Renal pelvis (tissue), 12 donors: ENCODE measurements at places on chromosomes 5 and 9. TPM values are rescaled to one million over a fixed set of nuclear protein-coding genes. Genes with fewer than 3 reads are reported as not detected.

- DNase-seq: peak; percentile 42
Observed at GRCh38 chr5:41277476-41278245, 64.3 kb upstream of the C6 start.

GRCh38 chr5:152560512-152561137, 155.5 kb upstream of the NMUR2 start:
- DNase-seq: peak; percentile 45

DNA sequence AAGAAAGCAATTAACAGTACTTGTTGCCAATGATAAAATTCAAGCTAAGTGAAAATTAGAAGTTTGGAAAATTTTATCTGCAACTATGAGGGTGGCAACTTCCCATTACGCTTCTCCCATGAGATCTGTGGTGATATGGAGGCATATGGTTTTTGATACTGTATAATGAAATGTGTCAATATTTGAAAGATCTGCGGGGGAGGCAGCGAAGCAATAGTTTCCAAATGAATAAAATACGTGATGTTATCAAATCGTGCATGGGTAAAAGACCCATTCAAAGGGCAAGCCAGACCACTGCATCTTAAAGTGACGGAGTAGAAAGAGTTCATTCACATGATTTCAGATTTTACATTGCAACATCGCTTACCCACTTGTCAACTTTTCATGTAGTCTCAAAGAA, 20.9 kb upstream of the BOD1 start:
- DNase-seq: no peak

DNA sequence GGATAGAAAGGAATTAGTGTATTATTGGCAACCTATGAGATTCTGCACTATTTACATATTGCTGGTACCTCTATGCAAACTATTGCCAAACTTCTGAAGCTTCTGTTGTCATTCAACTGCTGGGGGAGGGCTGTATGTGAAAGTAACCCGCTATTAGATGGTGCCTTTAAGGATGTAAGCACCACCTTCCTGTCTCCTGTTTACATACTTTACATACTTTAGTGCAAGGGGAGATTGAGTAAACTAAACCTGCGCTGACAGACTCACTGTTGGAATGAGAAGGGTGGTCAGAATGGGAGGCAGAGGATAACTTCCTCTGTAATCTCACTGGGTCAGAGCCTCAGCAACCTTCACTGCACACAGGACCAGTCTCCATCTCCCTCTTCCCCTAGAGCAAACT, 123.8 kb downstream of the NR3C1 start:
- DNase-seq: no peak

DNA sequence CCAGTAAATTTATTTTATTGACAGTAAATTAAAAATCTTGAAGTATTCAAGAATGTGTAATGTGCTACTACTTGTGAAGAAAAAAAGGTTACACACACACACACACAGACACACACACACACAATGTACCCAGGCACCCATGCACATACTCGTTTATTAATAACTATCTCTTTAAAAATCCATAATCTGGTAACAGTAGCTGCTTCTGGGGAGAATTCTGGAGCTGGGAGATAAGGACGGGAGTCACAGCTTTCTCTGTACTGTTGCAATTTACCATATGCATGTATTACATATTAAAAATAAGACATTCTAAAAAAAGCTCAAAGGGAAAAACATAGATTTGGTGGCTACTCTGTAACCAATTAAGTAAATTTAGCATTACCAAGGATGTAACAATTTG, 7.9 kb upstream of the C1QTNF2 start:
- no peak for DNase-seq

DNA sequence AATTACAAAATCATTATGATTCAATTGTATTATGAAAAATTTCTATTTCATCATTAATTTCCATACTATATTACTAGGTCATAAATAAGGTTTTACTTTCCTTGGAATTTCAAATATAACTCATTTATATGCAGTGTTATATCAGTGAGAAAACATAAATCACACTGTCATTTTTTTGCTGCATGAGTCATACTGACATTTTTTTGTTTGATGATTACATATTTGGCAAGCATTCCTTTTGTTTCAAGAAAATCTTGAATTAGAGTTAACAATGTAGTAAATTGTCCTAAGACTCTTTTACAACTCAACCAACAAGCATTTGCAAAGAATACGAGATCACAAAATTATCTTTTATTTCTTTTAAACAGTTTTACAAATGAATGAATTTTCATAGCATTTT, 298.4 kb upstream of the SEMA6A start:
- DNase-seq: no peak

- no peak for DNase-seq
Observed at GRCh38 chr5:142772446-142773293, 2.5 kb downstream of the ARHGAP26 start.

DNA sequence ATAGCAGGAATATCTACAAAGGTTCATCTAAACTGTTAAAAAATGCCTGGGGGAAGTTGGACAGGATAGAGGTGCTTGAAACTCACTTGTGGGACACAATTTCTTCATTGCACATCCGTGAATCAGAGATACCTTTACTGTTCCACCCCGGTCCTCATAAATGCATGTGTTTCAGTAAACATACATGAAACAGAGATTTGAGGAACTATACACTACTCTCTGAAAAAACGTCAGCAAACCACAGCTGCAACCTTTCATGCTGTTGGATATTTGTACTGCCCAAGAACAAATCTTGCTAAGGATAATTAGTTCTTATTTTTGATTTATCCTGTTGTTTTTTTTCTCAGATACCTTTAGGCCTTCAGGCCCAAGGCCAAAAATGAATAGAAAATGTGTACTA, 337.3 kb downstream of the KDM4C start:
- no peak for DNase-seq

GRCh38 chr9:120187758-120188157, 392.2 kb downstream of the CDK5RAP2 start:
- DNase-seq: no peak

DNA sequence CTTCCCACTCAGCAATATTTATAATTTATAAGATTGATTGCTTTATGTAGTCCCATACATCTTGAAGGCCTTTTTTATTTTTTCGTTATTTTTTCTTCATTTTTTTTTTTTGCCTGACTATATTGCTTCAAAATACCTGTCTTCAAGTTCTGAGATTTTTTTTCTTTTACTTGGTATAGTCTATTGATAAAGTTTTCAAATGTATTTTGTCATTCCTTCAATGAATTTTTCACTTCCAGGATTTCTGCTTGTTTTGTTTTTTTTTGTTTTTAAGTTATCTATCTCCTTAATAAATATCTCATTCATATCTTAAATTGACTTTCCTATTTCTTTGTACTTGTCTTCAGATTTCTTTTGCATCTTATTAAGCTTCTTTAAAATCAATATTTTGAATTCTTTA, 905.6 kb upstream of the CDH6 start:
- no peak for DNase-seq

- DNase-seq: no peak
Observed at GRCh38 chr5:95826949-95827891, 4.7 kb upstream of the GLRX start.

- DNase-seq: no peak
Observed at GRCh38 chr9:87137718-87138117, 190.4 kb upstream of the GAS1 start.

GRCh38 chr5:58241389-58241788, 218.5 kb downstream of the PLK2 start:
- DNase-seq: no peak

DNA sequence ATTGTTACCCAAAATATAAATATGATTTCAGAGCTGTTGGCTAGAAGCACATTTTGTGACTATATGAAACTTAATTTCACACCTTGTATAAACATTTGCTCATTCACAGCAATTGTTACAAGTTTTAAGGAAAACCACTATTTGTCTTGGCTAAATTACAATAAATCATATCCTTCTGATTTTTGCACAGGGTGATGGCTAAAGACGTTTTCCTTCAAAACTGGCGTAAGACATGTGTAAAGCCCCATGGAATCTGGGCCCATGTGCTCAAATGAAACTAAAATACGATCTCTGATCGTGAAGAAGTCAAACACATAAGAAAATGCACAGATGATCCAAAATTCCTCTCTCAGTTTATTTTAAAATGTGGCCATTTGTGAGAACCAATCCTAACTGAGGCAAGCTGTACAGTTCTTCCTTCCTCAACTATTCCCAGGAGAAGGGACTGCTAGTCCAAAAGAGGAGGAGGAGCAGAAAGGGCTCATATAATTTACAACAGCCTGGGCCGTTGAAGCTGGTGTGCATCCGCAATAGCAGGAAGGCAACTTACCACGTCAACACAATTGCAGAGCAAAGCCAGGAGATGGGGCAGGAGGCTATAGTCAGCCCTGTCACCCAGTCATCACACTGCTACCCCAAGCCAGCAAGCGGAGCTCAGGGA, 98.4 kb downstream of the MED27 start:
- DNase-seq: peak; percentile 23

DNA sequence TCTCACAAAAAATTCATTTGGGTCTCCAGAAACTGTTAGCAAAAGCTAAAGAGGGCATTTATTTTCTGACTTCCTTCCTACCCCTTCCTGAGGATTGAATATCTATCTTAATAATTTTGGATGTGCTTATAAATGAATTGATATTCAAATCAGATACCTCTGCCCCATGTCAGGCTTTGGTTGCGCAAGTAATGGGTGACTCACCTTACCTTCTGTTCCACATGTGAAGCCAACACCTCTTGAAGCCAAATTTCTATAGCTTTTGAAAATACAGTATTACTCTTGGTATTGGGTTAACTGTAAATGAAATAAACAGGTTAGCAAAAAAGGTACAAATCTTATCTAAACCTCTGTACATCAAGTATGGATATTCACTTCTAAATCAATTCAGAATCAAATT, 122.0 kb downstream of the PRDM6 start:
- no peak for DNase-seq

DNA sequence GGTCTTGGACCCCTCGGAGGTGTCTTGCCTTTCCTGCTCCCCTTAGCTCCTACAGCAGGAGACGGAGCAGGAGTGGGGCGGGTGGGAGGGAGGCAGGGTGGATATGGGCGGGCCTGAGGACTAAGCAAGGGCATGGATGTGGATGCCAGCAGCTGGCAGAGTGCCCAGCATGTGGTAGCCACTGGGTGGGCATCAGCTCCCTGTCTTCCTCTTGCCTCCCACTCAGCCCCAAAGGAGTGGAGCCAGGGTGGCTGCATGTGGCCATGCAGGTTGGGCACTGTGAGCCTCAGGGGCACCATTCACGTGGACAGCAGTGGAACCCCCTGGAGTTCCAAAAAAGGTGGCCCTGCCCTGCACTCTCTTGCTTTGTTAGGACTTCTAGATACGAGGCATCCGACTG, 90.1 kb upstream of the TBCA start:
- DNase-seq: no peak

DNA sequence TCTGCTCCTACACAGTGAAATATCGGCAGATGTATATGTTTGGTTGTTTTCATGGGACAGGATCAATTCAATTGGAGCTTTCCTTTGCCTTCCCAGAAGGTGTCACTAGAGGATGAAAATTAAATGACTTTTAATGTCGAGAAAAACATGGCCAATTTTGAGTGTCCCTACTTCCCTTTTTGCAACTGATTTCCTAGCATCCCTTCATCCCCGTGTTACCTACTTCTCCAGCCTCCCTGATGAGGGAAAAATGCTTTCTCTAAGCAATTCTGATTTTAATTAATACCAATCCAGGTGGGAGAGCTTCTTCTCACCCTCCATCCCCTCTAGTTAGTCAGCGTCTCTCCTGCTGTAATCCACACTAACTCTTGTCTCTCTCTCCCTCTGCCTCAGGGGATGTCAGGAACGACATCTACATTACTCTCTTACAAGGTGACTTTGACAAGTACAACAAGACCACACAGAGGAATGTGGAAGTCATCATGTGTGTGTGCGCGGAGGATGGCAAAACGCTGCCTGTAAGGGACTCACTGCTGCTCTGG, 64.9 kb downstream of the DOCK2 start:
- DNase-seq: no peak

DNA sequence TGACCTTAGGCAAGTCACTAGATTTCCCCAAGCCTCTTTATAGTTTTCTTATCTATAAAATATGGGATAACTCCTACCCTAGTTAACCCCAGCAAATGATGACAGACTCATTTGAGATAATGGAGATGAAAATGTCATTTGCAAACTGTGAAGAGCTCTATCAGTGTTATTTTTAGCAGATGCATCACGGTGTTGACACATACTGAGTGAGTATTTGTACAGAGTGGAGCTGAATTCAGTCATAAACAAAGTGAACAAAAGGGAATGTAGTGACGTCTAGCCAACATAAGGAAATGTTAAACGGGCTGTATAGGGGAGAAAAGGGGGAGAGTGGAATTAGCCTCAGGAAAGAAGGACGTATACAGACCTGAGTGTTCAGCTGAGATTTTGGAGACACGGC, 75.9 kb downstream of the NMUR2 start:
- no peak for DNase-seq

- DNase-seq: no peak
Observed at GRCh38 chr5:131640043-131640856, 5.2 kb upstream of the RAPGEF6 start.

GRCh38 chr5:150296496-150296895, 6.2 kb downstream of the ARSI start:
- no peak for DNase-seq

DNA sequence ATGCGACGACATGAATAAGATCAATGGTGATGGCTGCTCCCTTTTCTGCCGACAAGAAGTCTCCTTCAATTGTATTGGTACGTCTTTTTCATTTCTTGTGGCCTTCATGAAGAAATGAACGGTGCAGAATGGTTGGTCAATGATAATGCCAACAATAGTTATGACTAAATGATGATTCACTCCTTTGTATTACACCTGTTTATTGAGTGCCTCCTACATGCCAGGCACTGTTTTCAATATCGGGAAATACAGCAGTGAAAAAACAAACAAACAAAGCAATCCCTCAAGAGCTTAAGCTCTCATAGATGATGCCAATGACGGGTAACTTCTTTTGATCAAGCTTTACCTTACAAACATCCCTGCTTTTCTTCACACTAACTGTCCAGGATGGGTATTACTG, 117.7 kb downstream of the PAPPA start:
- DNase-seq: no peak

DNA sequence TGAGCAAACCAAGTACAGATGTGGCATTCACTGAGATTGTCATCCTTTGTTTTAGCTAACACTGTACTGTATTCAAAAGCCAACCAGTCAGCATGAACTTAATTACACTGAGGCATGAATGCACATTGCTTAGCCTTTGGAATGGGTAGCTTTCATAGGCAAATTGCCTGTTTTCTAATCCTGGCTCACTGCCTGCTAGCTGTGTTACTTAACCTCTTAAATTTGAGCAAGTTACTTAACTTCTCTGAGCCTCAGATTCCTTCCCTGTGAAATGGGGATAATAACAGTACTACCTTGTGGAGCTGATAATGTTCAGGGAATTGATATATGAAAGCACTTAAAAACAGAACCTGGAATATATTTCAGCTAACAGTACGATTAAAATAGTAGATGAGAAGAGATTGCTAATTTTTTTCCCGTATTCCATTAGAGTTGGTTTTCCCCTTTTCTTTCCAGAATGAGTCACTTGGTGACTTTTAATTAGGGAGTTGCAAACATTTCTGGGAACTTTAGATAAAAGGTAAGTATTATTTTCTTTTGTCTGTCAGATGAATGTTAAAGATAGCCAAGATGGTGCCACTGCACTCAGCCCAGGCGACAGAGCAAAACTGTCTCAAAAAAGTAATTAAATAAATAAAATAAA, 43.9 kb downstream of the ARRDC3 start:
- DNase-seq: no peak

SCGB3A2 gene
- 0.95 TPM for polyA plus RNA-seq

CYSRT1 gene
- polyA plus RNA-seq: 16.3 TPM

FOXD4L4 gene
- 0.34 TPM for polyA plus RNA-seq

ELAVL2 gene
- polyA plus RNA-seq: 1.5 TPM

GRXCR2 gene
- polyA plus RNA-seq: not detected

ROR2 gene
- polyA plus RNA-seq: 20.5 TPM

ZNF366 gene
- polyA plus RNA-seq: 3.4 TPM

PDZD2 gene
- 18.9 TPM for polyA plus RNA-seq
